Gastroesophageal sphincter (tissue), 4 donors: ENCODE measurements at places on chromosomes 7 and 10. TPM values are rescaled to one million over a fixed set of nuclear protein-coding genes. Genes with fewer than 3 reads are reported as not detected.
A peak's percentile ranks its signal among the peaks of the same experiment; 100 is the strongest.

DNA sequence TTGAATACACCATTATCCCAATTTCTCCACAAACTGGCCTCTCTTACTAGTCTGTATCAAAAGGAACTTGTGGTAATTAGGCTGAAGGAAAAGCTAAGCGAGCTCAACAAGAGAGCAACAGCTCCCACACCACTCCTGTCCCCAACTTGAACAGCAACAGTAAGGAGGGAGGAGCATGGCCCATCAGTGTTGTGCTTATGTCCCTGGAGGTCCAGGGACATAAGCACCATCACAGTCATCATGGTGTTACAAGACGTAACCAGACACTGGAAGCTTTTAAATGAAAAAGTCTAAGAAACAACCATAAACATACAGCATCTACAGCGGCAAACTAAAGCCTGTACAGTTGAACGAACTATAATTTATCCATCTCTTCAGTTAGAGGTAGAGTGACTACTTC, 989 bp downstream of the ERLIN1 start:
- ATAC-seq, result no peak

GRCh38 chr10:31830887-31831286, 97.7 kb downstream of the ARHGAP12 start:
- ATAC-seq, result no peak

- no peak for ATAC-seq
Observed at GRCh38 chr10:98510412-98510995, 63.8 kb upstream of the HPS1 start.

GRCh38 chr10:104123397-104123796, 1.4 kb downstream of the SFR1 start:
- no peak for ATAC-seq

DNA sequence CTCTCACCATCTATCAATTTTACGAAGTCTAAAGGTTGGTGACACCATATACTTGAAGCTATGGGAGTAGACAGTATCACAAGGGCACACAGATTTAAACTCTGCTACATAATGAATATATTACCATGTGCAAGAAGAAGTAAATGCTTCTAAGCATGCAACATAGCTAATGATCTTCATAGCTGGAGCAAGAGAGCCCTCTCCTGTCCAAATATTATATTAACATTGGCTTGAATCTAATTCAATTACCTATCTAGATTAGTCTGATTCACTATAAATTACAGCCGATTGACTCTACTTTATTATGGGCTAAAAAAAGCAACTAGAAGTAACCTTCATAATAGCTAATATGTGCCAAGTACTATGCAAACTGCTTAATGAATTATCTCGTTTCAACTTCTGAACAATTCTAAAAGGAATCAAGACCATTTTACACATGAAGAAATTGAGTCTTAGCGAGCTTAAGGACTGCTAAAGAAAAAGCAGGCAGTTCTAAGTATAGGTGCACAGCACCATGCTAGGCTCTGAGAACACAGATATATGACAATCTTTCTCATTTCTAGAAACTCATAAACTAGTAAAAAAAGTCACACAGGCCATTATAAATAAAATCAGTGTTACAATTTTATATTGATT, 21.9 kb downstream of the FRA10AC1 start:
- no peak for ATAC-seq

GRCh38 chr10:113867904-113868303, 13.4 kb downstream of the NHLRC2 start:
- ATAC-seq, result no peak

- no peak for ATAC-seq
Observed at GRCh38 chr7:83410989-83411591, 237.8 kb downstream of the SEMA3E start.

- no peak for ATAC-seq
Observed at GRCh38 chr10:123999956-124000615, 93.3 kb downstream of the CHST15 start.

- ATAC-seq, result peak; percentile 69
Observed at GRCh38 chr10:101467286-101467770, 113.4 kb downstream of the BTRC start.

DNA sequence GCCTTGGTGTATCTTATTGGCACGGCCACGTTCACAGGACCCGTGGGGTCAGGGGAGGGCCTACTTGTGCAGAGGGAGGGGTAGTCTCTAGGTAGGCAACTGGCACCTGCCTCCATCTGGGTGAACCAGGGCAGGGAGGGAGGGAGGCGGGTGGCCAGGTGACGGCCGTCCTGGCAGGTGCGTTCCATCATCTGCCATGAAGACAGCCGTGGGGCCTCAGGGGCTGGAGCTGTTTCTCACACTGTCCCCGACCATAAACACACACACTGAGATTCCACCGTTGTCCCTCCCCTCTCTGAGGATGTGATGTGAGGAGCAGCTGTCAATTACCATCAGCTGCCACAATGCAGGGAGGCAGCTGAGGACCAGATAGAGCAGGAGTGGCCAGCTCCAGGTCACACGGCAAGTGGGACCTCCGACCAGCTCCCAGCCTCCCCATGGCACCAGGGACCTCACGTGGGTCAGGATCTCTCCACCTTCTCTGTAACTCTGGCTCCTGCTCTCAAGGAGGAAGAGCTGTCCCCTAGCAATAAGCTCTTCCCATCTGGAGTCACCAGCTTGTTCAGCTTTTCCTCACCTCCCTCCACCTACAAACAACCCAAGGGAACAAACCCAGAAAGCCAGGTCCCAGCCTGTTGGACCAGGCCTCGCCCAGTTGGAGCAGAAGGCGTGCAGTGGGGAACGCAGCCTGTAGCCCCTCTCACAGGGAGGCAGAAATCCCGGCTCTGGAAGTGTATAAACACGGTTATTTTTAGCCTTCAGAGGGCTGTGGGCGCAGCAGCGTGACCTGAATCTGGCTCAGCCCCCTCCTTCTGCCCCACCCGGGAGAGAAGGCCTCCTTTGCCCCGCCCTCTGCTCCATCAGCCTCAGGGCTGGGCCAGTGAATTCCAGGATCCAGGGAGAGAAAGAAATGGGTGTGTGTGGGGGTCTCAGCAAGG, 33.1 kb downstream of the ZMIZ1 start:
- peak; percentile 85 for ATAC-seq

DNA sequence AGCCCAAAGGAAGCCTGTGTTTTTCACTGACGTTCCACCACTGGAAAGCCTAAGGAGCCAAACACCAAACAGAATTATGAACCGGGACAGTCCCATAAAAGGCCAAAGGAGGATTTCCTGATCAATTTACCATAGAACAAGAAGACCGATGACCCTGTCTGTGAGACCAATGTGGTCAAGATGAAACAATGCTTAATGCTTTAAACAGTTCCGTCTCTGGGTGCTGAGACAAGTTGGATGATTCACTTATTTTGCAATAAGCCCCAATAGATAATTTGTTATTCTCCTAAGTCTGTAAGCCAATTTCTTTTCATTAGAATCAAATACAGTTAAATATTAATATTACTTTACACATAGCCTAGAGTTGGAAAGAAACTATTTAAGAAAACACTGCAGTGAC, 134.9 kb downstream of the MICU1 start:
- ATAC-seq, result no peak

- ATAC-seq, result no peak
Observed at GRCh38 chr10:122490786-122491680, 29.7 kb downstream of the HTRA1 start.

DNA sequence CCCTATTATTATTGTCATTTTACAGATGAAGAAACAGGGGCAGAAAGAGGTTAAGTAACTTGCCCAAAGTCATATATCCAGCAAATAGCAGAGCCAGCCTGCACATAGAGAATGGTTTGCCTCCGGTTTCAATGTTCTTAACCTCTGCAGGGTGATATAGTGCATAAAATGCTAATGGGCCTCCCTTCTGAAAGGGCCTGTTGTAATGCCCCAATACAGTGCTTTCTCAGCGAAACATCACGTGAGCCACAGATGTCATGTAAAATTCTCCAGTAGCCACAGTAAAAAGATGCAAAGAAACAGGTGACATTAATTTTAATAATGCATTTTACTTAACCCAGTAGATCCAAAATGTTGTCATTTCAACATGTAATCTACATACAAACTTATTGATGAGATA, 38.1 kb downstream of the LRGUK start:
- ATAC-seq, result no peak

DNA sequence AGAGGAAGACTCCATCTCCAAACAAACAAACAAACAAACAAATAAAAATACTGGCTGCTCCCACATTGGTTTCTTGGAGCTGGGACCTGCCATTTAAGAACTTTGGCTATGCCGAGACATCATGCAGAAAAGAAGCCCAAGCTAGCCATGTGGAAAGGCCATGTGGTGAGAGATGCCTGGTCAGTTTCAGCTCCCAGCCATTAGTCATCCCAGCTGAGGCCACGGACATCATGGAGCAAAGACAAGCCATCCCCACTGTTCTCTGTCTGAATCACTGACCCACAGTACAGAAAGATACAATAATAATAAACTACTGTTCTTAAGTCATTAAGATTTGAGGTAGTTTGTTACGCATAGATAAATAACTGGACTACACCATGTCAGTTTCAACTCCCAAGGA, 70.0 kb upstream of the PCBD1 start:
- ATAC-seq, result no peak

GRCh38 chr7:91916051-91916440, 24.6 kb upstream of the AKAP9 start:
- ATAC-seq, result no peak

DNA sequence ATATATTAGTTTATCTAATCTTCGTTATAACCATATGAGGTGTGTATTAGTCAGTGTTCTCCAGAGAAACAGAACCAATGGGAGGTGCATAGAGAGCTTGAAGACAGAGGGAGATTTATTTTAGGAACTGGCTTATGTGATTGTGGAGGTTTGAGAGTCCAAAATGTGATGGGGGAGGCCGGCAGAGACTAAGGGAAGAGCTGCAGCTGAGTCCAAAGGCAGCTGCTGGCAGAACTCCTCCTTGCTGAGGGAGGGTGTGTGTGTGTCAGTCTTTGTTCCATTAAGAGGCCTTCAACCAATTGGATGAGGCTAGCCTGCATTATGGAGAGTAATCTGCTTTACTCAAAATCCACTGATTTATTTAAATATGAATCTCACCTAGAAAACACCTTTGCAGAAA, 165.1 kb downstream of the SH3PXD2A start:
- no peak for ATAC-seq

GRCh38 chr10:59805014-59805413, 51.8 kb upstream of the MRLN start:
- ATAC-seq, result no peak

GRCh38 chr7:75611557-75612178, 119.5 kb downstream of the SPDYE5 start:
- ATAC-seq, result peak; percentile 95

GRCh38 chr7:80785276-80785675, 133.6 kb downstream of the SEMA3C start:
- ATAC-seq, result no peak

DNA sequence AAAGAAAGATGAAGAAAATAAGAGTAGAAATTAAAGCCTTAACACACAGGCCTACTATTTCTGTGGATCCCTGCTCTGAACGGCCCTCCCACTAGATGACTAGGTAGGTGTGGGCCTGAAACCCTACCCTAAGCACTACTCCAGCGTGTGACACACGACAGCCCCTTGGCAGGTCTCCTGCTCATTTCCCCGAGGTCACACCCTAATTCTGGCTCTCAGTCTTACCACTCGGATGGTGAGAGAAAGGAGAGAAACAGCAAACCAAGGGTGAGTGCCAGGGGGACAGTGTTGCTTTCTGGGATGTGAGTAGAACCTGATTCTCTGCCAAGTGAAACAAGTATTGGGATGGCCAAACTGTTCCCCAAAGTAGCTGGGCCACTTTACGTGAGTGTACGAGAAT, 12.1 kb downstream of the GALNTL5 start:
- ATAC-seq, result peak; percentile 69

DNA sequence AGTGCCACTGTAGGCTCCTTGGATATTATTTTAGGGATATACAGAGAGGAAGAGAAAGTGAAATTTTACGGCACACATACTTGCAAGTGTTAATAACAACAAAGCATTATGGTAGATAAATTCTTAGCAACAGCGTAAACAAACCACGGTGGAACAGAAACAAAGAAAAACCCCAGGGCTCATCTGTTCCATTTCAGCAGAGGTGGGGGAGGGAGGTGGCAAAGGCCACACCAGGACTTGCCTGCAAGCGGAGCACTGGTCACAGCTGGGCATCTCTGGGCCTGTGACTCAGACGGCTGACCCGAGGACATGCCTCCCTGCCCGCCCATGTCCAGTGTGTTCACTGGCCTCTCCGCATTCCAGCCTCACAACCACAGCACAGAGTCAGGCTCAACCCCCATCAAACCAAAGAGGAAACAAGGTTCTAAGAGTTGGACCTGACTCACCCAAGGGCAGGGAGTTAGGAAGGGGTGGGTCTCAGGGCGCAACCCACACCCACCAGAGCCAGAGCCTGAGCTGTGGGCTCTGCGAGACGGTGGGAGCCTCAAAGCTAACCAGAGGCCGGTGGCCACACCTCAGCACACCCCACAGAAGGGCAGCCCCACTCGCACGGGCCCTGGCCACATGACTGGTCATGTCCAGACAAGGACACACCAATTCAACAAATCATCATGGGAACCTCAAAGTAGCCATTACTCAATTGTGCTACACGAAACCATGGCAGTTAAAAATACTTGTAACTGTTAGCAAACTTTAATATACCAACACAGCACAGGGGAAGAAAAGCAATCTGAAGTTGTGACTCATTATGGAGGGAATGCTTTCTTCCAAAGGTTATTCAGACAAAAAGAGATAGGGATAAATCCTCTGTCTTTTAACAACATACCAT, 10.7 kb downstream of the ESYT2 start:
- ATAC-seq, result peak; percentile 89

DNA sequence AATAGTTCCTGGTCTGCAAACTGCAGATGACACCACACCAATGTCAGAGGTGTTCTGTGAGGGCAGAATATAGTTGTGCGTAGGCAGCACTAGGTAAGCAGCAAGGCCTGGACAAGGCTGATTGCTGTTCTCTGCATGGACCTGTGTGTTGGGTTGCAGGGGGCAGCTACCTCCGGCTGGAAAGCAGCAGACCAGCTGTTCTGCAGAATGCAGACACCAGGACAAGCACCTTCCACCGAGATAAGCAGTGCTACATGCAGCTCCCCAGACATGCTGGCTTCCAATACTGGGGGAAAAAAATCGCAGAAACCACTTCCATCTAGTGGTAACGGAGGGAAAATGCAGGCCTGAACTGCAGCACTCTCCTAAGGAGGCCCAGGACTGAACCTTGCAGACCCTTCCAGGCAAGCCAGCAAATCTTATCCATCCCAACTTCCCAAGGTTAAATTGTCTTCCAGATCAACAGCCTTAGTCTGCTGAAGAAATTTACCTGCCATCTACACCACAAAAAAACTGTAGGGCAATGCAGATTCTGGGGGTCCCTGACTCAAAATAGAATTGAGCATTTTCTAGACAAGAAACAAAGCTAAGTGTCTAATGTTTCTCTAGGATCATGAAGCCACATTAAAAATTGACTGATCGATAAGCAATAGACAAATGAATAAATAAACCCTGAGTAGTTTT, 50.5 kb upstream of the COBL start:
- peak; percentile 76 for ATAC-seq

The RAMP3 gene
- 66.5 TPM for total RNA-seq

The AKR1D1 gene
- not detected for total RNA-seq

The FAM25C gene
- total RNA-seq, result not detected

The AQP1 gene
- total RNA-seq, result 589 TPM

The ACSL5 gene
- 14.6 TPM for total RNA-seq

The ARHGEF35 gene
- total RNA-seq, result 0.54 TPM

The CCAR1 gene
- total RNA-seq, result 42.4 TPM

The ANKRD2 gene
- not detected for total RNA-seq

The HUS1 gene
- total RNA-seq, result 32.7 TPM

The NME8 gene
- not detected for total RNA-seq

The PRSS1 gene
- total RNA-seq, result not detected

The UNC5B gene
- total RNA-seq, result 3.7 TPM

The SLC26A5 gene
- 0.13 TPM for total RNA-seq

The TBX20 gene
- total RNA-seq, result 0.54 TPM

The CTTNBP2 gene
- total RNA-seq, result 17.4 TPM

The ENO4 gene
- total RNA-seq, result 0.58 TPM

The CFAP46 gene
- 0.27 TPM for total RNA-seq

The ELN gene
- 455 TPM for total RNA-seq

The PTF1A gene
- total RNA-seq, result not detected
